Endothelial cell of umbilical vein (primary cell): ENCODE measurements at places on chromosomes 7 and 10. TPM values are rescaled to one million over a fixed set of nuclear protein-coding genes. Genes with fewer than 3 reads are reported as not detected.

Gene CDK14
- total RNA-seq: 34.2 and 41.5 TPM in 2 replicates

Gene GNAI1
- 15.0 and 19.7 TPM in 2 replicates for total RNA-seq

Gene C10orf143
- 0.44 and 0.92 TPM in 2 replicates for total RNA-seq

Gene CACNB2
- not detected in 2 replicates for total RNA-seq

- peaks cover 22% of the 10 kb centered on the region for H3K4me1 ChIP-seq
- H3K27ac ChIP-seq: no peak overlapping the region
- no peak overlapping the region for H3K4me3 ChIP-seq
- H3K27me3 ChIP-seq: no peaks in the 10 kb centered on the region
- DNase-seq: no peak
- peaks cover 12% of the 10 kb centered on the region for H3K36me3 ChIP-seq
Measured at GRCh38 chr10:14566498-14566897, 208.2 kb downstream of the FAM107B start.

DNA sequence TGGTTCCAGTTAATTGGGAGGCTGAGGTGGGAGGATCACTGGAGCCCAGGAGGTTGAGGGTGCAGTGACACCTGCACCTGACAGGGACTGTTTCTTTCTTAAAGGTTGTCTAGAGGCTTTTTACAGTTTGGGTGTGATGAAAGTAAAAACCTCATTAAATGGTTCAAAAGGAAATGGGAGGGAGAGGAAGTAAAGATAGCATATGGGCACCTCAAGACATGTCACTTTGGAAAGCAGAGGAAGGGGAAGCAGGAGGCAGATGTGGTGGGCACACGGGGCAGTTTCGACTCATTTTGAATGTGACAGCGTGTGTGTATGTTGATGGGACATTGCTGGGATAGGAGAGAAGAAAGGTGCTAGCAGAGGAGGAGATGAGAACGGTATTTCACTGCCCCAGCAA, 203.1 kb downstream of the MLLT10 start:
- H3K27ac ChIP-seq: no peak overlapping the region
- DNase-seq: no peak
- H3K4me1 ChIP-seq: peaks cover 7% of the 10 kb centered on the region

- H3K36me3 ChIP-seq: no peaks in the 10 kb centered on the region
- H3K4me3 ChIP-seq: no peak overlapping the region
Measured at GRCh38 chr7:149818536-149818840, 19.7 kb upstream of the ZNF862 start.

DNA sequence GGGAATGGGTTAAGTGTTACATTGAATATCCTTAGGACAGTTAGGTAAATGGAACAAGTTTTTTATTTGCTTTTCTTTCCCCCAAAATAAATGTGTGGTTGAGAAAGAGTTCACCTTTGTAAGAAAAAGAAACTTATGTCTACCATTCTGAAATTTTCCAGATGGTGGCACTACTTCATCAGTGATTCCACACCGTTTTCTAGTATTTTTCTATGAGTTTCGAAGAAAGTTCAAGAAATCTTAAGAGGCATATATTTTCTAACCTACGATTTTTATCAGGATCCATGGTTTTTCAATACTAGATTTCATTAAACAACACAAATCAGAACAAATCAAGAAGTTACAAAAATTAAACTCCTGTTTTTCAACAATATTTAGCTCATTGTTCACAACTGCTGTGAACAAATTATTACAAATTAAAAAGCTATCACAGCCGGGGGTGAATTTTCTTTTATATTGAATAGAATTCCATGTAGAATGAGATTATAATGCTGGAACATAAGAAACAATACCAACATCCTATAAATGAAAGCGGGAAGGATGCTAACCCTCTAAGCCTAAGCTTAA, 163.1 kb upstream of the NPVF start:
- no peaks in the 10 kb centered on the region for H3K36me3 ChIP-seq
- no peaks in the 10 kb centered on the region for H3K4me1 ChIP-seq
- peak; percentile 39 for DNase-seq
- H3K27me3 ChIP-seq: peaks cover 3% of the 10 kb centered on the region
- H3K4me3 ChIP-seq: no peak overlapping the region
